ENCODE measurements at places on chromosomes 2 and 18.

DNA sequence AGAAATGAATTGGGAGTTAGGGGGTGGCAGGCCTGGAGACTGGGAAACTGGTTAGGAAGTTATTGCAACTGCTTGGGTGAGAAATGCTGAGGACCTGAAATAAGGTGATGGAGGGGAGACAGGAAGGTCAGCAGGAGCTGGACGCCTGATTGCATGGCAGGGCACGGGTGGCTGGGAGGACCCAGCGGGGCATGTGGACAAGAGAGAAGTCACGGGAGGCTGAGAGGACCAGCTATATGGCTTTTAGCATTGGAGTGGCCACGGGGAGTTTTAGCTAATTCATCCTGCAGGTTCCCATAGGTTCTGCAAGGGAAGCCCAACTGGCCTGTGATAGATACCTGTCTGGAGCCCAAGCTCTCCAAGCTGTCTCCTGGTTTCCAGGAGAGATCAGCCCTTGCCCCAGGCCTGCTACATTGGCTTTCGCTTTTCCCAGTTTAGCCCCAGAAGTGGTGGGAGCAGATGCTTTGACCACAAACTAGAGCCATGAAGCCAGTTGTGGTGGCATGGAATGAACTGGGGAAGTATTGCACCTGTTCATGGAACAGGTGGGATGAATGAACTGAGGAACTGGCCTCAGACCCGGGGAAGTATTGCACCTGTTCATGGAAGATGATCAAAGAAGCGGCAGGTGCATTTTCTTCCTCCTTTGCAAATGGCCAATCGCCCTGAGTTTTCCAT lies 93.6 kb upstream of the TAF1B start:
- no peak for DNase-seq

DNA sequence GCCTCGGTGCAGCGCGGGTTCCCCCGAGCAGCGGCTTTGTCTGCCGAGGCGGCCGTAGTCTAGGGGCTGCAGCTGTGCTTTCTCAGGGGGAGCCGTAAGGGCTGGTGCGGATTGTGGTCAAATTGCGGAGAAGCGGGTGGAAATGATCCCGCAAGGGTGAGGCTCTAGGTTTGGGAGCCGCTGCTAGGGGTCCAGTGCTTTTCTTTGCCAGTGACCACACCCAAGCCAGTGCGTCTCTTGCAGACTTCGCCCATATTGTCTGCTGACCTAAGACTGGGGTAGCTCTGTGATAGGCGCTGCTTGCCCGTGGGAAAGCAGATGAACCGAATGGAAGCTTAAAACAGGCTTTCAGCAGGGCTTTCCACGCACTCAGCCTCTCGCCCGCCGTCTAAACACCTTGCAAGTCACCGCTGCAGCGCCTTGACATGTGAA lies 2.1 kb downstream of the DPYSL5 start:
- no peak for DNase-seq

DNA sequence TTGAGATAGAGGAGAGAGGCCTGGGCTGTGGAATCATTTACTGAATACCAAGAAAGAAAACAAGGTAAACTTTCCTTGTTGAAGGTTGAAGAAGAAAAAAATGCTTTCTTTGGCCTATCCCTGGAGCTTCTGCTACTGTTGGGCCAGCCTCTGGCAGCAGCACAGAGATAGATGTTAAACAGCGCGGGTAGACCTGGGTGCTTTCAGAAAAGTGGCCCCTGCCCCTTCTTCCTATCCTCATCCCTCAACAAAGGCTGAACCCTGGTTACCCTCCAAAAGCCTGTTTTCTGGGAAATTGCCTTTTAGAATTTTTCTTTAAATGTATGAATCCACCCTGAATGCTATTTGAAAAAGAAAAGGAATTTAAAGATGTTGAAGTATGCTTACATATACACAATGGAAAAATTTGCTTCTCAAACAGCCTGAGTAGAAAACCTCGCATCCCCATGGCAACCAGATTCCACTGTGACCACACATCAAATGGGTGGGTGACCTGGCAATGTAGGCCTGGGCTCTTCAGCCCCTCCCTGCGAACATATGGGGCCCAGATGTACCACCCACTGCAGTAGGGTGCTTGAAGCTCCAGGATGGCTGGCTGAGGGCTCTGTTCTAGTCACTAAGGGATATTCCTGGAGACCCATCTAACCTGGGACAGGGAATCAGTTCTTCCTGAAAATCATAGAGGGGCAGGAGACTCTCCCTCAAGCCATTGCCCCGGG lies 23.4 kb upstream of the CHRNA1 start:
- no peak for DNase-seq

DNA sequence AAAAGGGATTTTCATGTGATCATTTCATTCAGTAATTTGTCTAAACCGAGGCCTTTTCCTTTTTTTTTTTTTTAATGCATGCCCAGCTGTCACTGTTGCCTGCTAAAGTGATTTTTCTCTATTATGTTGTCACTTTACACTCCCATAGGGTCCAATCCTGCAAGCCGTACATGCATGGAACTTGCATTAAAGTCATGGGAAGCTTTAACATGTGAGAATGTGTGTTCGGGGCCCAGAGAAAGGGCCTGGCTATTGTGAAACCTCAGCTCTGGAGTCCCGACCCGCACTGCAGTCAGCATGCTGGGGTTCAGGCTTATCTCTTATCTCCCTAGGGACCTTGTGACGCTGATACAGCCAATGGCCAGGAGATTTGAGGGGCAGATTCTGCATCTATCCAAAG lies 474.6 kb downstream of the SLC4A3 start:
- no peak for DNase-seq

- no peak for DNase-seq
Measured at GRCh38 chr18:3223356-3223755, 3.6 kb upstream of the MYOM1 start.

- DNase-seq: no peak
Measured at GRCh38 chr2:178962805-178963433, 87.0 kb downstream of the CCDC141 start.

- no peak for DNase-seq
Measured at GRCh38 chr2:24853046-24853445, 59.8 kb downstream of the CENPO start.

DNA sequence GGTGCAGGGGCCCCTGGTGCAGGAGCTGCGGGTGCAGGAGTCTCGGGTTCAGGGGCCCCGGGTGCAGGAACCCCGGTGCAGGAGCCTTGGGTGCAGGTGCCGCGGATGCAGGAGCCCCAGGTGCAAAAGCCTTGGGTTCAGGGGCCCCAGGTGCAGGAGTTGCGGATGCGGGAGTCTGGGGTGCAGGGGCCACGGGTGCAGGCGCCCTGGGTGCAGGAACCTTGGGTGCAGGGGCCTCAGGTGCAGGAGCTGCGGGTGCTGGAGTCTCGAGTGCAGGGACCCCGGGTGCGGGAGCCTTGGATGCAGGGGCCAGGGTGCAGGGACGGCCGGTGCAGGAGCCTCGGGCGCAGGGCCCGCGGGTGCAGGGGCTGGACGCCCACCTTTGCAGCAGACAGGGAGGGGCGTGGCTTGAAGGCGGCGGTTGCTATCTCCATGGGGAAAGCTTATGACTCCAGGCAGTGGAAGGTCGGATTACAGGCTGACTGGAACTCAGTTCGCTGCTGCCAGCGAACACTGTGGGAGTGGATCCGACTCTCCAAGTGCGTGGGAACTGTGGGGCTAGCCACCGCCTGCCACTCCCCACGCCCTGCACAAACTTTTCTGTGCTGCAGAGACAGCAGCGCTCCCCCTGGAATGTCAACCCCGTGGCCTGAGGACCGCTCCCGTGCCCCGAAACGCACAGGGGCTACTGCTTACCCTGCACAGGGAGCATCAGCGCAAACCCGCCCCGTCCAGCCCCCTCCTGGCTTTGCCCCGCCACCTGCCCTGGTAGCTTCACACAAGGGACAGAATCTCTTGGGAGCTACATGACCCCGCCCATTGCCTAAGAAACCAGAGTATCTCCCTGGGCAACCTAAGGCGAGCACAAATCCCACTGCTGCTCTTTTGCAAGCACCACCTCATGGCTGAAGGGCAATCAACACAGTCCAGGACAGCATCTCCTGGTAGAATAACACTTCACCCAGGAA lies 40.3 kb downstream of the COPS9 start:
- no peak for DNase-seq

GRCh38 chr2:122021941-122022340 lies 266.5 kb downstream of the TSN start:
- no peak for DNase-seq
